PC-3 (cell line): ENCODE measurements at places on chromosomes 12 and 14. TPM values are rescaled to one million over a fixed set of nuclear protein-coding genes. Genes with fewer than 3 reads are reported as not detected.

SMOC1 gene
- total RNA-seq: not detected in 2 replicates

DNA sequence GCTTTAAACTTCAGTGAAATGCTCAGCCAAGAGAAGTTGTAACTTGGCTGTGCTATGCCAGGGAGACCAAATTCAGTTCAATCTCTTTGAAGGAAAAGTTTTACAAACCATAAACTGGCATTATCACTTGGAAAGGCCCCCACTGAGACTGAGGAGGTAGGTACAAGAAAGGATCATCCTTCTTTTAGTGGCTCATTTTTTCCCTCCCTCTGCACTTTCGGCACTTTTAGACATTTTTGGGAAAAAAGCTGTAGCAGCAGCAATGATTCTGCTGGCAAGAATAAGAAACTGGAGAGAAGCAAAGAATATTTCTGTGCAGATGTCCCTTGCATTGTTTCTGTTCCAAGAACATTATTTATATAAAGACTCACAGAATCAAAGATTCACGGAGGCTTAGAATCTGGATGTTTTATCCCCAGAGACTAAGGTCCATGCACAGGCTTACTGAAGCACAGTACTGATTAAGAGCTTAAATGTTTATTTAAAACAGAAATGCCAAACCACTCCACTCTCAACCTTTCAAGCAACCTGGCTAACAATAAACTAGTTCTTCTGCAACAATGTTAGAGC, 12.3 kb downstream of the ZC2HC1C start:
- peaks cover 5% of the 10 kb centered on the region; the same call in 1 of the 2 replicates for H3K36me3 ChIP-seq
- no peak for DNase-seq
- no peak overlapping the region for H3K27ac ChIP-seq
- H3K4me3 ChIP-seq: no peak overlapping the region

CSAD gene
- 21.5 and 23.8 TPM in 2 replicates for total RNA-seq

DNA sequence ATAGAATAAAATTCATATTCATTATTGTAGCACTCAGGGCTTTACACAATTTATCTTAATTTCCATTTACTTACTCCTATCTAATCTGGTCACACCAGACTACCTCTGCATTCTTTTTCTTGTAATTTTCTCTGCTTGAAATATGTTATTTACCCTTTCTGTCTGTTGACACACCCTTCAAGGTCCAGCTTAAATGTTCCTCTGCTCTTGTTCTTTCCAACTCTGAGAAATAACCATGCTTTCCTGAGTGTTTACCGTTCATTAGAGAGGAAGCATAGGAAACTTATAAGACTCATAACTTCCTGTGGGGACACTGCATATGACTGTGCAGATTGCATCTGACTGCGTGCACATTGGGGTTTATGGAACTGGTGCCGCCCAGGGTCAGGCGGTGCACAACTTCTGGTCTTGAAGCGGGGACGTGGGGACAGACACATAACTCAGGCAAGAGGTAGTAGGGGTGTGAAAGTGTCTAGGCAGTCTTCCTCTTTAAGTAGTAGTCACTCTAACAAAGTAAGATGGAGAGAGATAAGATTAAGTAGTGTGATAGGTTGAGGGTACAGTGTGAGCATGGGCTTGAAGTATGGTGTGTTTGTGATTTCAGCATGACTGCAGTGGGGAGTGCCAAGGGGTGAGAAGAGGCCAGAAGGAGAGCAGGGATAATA, 42.6 kb upstream of the FOXJ2 start:
- H3K36me3 ChIP-seq: no peaks in the 10 kb centered on the region
- H3K4me3 ChIP-seq: no peak overlapping the region
- DNase-seq: no peak
- H3K27me3 ChIP-seq: no peaks in the 10 kb centered on the region
- H3K27ac ChIP-seq: no peak overlapping the region
- peaks cover 2% of the 10 kb centered on the region for H3K4me1 ChIP-seq

GRCh38 chr14:65413739-65414045, 1.2 kb downstream of the FUT8 start:
- peaks cover 38% of the 10 kb centered on the region for H3K4me1 ChIP-seq
- peak overlapping the region; percentile 56 for H3K27ac ChIP-seq
- no peak for DNase-seq
- H3K4me3 ChIP-seq: peak overlapping the region; percentile 86
- no peaks in the 10 kb centered on the region for H3K36me3 ChIP-seq

- H3K36me3 ChIP-seq: no peaks in the 10 kb centered on the region
- H3K4me3 ChIP-seq: no peak overlapping the region
- no peaks in the 10 kb centered on the region for H3K4me1 ChIP-seq
- peaks cover 88% of the 10 kb centered on the region for H3K27me3 ChIP-seq
- no peak overlapping the region for H3K27ac ChIP-seq
- no peak for DNase-seq
These were observed 371.5 kb downstream of the ALG10 start for GRCh38 chr12:34393821-34394150.

GRCh38 chr14:105322791-105323556, 8.4 kb downstream of the PACS2 start:
- H3K27ac ChIP-seq: no peak overlapping the region
- no peaks in the 10 kb centered on the region for H3K36me3 ChIP-seq
- no peak overlapping the region for H3K4me3 ChIP-seq

PTPRR gene
- total RNA-seq: 2.3 and 3.1 TPM in 2 replicates

GRCh38 chr12:110563702-110564470, 19.2 kb downstream of the PPTC7 start:
- H3K27ac ChIP-seq: 0 out of 2 replicates have a peak overlapping the region, but pooled peaks have one; percentile 0
- peak; percentile 19 for DNase-seq
- no peak overlapping the region for H3K4me3 ChIP-seq
- H3K4me1 ChIP-seq: peaks cover 46% of the 10 kb centered on the region

DNA sequence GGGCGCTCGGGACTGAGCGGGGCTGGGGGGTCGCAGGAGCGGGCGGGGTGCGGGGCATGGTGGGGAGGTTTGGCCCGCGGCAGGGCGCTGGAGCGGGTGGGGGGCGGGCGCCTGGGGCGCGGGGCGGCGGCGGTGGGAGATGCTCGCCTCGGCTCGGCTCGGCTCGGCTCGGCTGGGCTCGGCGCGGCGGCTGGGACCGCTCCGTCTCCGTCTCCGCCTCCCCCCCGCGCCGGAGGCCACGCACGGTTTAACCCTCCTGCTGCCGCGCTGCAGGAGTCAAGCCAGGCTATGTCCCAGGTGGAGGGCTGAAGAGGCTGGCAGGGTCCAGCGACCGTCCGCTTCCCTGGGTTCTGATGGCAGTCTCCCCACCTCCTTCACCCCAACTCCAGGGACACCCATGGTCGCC, at the start of gene PIANP:
PIANP (minus strand) TSS at position 170 of the 406 bp plus-strand sequence. CDS start 2,754 bp downstream, outside the sequence.
- H3K36me3 ChIP-seq: no peaks in the 10 kb centered on the region
- H3K27me3 ChIP-seq: peaks cover 33% of the 10 kb centered on the region
- no peak for DNase-seq
- H3K27ac ChIP-seq: no peak within 1 kb of the TSS
- H3K4me1 ChIP-seq: no peaks in the 10 kb centered on the region

ANKS1B gene
- 0.07 and 0.98 TPM in 2 replicates for total RNA-seq

- no peak overlapping the region for H3K27ac ChIP-seq
- H3K36me3 ChIP-seq: no peaks in the 10 kb centered on the region
- H3K27me3 ChIP-seq: no peaks in the 10 kb centered on the region
- no peaks in the 10 kb centered on the region for H3K4me1 ChIP-seq
These were observed 181.7 kb downstream of the PLCZ1 start for GRCh38 chr12:18556161-18556560.

EPYC gene
- not detected in 2 replicates for total RNA-seq

HOTAIR gene
- total RNA-seq: 3.5 and 4.3 TPM in 2 replicates

GRCh38 chr14:60643463-60644314, 5.6 kb downstream of the SIX1 start:
- H3K27me3 ChIP-seq: no peaks in the 10 kb centered on the region
- peaks cover 21% of the 10 kb centered on the region for H3K4me1 ChIP-seq
- no peak overlapping the region for H3K4me3 ChIP-seq
- DNase-seq: no peak

GRCh38 chr14:75610834-75611233, 32.4 kb downstream of the FLVCR2 start:
- H3K36me3 ChIP-seq: no peaks in the 10 kb centered on the region
- no peak for DNase-seq
- no peaks in the 10 kb centered on the region for H3K4me1 ChIP-seq
- H3K4me3 ChIP-seq: no peak overlapping the region
- no peaks in the 10 kb centered on the region for H3K27me3 ChIP-seq
